ENCODE measurements at places on chromosomes 13 and 19. TPM values are rescaled to one million over a fixed set of nuclear protein-coding genes. Genes with fewer than 3 reads are reported as not detected.
A peak's percentile ranks its signal among the peaks of the same experiment; 100 is the strongest.

GRCh38 chr13:94411747-94412146, 67.7 kb downstream of the DCT start:
- no peak overlapping the region for H3K4me3 ChIP-seq
- peaks cover 30% of the 10 kb centered on the region for H3K27me3 ChIP-seq
- DNase-seq: peak; percentile 15
- H3K4me1 ChIP-seq: peaks cover 6% of the 10 kb centered on the region
- H3K36me3 ChIP-seq: peaks cover 3% of the 10 kb centered on the region

- no peaks in the 10 kb centered on the region for H3K4me1 ChIP-seq
- no peaks in the 10 kb centered on the region for H3K27me3 ChIP-seq
- no peaks in the 10 kb centered on the region for H3K36me3 ChIP-seq
- H3K4me3 ChIP-seq: no peak overlapping the region
- no peak for DNase-seq
- no peak overlapping the region for H3K27ac ChIP-seq
These were observed 228.8 kb downstream of the PCDH9 start for GRCh38 chr13:67001363-67001762.

GRCh38 chr19:3538965-3539755, at the start of gene TEKTIP1:
TEKTIP1 (plus strand) TSS chr19:3539174; CDS start chr19:3539178, 4 bp downstream.
- H3K4me1 ChIP-seq: no peaks in the 10 kb centered on the region
- no peaks in the 10 kb centered on the region for H3K27me3 ChIP-seq
- peaks cover 21% of the 10 kb centered on the region for H3K36me3 ChIP-seq
- H3K27ac ChIP-seq: no peak within 1 kb of the TSS
- no peak for DNase-seq

GRCh38 chr19:38647966-38648768, 718 bp downstream of the ACTN4 start:
- no peaks in the 10 kb centered on the region for H3K27me3 ChIP-seq
- DNase-seq: no peak
- H3K4me3 ChIP-seq: peak overlapping the region; percentile 94
- H3K36me3 ChIP-seq: peaks cover 4% of the 10 kb centered on the region
- peak overlapping the region; percentile 53 for H3K27ac ChIP-seq

GRCh38 chr13:75326173-75327134, 155.5 kb downstream of the TBC1D4 start:
- H3K4me3 ChIP-seq: peak overlapping the region; percentile 89
- H3K36me3 ChIP-seq: peaks cover 1% of the 10 kb centered on the region
- peak overlapping the region; percentile 95 for H3K27ac ChIP-seq

GRCh38 chr13:90047600-90047999, 1299.9 kb upstream of the MIR17HG start:
- H3K36me3 ChIP-seq: no peaks in the 10 kb centered on the region
- no peaks in the 10 kb centered on the region for H3K4me1 ChIP-seq
- DNase-seq: no peak
- H3K4me3 ChIP-seq: no peak overlapping the region
- H3K27ac ChIP-seq: no peak overlapping the region

- no peaks in the 10 kb centered on the region for H3K4me1 ChIP-seq
- H3K27me3 ChIP-seq: no peaks in the 10 kb centered on the region
- H3K27ac ChIP-seq: no peak overlapping the region
- H3K36me3 ChIP-seq: peaks cover 70% of the 10 kb centered on the region
- no peak overlapping the region for H3K4me3 ChIP-seq
These were observed 27.7 kb downstream of the ZNF461 start for GRCh38 chr19:36638862-36639510.

- no peak overlapping the region for H3K27ac ChIP-seq
- peaks cover 34% of the 10 kb centered on the region for H3K36me3 ChIP-seq
- no peaks in the 10 kb centered on the region for H3K27me3 ChIP-seq
These were observed 14.8 kb downstream of the SMIM7 start for GRCh38 chr19:16645140-16645539.

DNA sequence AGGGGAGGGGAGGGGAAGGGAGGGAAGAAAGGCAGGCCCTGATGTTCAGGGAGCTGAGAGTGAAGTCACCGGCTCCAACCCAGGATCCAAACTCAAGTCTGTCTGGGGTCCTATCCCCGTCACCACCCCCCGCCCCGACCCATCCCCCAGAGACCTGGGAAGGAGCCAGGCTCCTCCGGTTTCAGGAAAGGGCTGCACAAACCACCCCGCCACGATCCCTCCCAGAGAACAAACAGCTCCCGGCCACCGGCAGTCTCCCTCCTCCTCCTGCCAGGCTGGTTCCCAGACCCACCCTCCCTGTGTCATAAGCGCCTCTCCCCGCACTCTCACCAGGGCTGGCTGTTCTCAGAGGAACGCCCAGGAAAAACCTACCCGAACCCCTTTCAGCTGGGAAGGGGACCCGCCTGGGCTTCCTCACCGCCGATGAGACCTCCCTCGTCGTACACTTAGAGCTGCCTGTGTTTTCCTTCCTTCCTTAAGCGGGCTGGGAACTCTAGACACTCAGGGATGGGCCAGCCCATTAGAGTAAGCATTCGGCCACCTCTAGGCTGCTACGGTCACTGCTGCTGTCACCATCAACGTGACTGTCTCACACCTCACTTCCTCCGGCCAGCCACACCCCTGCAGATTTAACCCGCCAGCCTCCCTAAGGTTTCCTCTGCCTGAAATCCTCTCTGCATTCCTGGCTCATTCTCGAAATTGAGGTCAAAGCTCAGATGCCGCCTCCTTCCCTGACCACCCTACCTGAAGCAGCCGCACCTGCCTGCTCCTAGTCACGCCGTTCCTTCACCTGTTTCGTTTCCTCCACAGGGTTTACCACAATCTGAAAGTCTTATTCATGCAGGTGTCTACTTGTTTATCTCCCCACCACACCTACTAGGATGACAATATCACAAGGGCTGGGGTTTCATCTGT, 6.3 kb upstream of the RDH13 start:
- H3K4me3 ChIP-seq: no peak overlapping the region
- H3K27me3 ChIP-seq: peaks cover 53% of the 10 kb centered on the region
- DNase-seq: no peak
- H3K27ac ChIP-seq: no peak overlapping the region

DNA sequence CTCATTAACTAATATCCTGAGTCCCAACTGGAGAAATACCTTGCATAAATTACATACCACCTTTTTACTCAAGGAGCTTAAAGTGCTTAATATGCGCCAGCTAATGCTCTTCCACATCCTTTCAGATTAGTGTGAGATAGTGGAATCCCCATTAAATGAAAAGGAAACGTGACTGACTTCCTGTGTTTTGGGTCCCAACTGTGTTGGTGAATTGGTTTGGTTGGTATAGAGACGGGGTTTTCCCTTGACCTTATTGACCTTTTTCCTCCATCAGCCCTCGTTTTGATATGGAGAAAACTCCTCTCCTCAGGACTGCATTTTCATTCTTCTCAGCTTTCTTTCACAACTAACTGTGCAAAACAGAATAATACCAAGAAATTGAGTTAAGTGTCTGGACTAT, 163.5 kb downstream of the PAN3 start:
- H3K36me3 ChIP-seq: no peaks in the 10 kb centered on the region
- H3K27me3 ChIP-seq: no peaks in the 10 kb centered on the region

- peak overlapping the region; percentile 90 for H3K27ac ChIP-seq
- no peaks in the 10 kb centered on the region for H3K27me3 ChIP-seq
- DNase-seq: peak; percentile 65
- peaks cover 78% of the 10 kb centered on the region for H3K4me1 ChIP-seq
- peaks cover 37% of the 10 kb centered on the region for H3K36me3 ChIP-seq
These were observed 21.8 kb downstream of the NOSIP start for GRCh38 chr19:49558591-49558990.

- no peaks in the 10 kb centered on the region for H3K27me3 ChIP-seq
- H3K4me1 ChIP-seq: peaks cover 4% of the 10 kb centered on the region
- no peaks in the 10 kb centered on the region for H3K36me3 ChIP-seq
- DNase-seq: no peak
These were observed 33.6 kb downstream of the TSHZ3 start for GRCh38 chr19:31315652-31316051.

DNA sequence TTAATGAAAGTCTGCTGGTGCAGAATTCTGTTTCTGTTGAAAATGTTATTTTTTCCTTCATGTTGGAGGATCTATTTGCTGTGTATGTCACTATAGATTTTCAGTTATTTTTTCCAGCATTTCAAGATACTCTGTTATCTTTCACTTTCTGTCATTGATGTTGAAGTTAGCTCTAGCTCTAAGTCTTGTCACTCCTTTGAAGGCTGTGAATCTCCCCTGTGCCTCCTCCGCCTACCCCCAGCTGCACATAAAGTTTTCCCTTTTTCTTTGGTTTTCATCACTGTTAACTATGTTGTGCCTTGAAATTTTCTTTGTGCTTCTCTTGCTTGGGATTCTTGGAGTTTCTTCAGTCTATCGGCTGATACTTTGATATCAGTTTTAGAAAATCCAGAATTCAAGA, 20.8 kb downstream of the URI1 start:
- H3K4me3 ChIP-seq: no peak overlapping the region
- H3K4me1 ChIP-seq: peaks cover 73% of the 10 kb centered on the region
- H3K36me3 ChIP-seq: peaks cover 3% of the 10 kb centered on the region

DNA sequence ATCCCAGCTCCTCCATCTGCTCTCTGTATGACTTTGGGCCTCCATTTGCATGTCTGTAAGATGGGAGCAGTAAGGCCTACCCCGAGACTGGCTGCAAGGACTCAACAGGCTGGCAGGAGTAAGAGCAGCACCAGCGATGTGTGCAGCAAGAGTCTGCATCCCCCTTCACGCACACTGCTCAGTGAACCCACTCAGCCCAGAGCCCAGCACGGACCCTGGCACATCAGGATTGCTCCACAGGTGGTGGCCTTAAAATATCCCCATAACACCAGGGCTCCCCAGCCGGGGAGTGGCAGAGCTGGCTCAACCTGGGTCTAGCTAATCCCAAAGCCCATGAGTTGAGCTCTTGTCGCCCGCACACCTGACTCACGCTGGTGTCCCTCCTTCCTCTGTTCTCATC, 23.4 kb downstream of the VRK3 start:
- DNase-seq: no peak
- H3K27ac ChIP-seq: no peak overlapping the region
- no peaks in the 10 kb centered on the region for H3K27me3 ChIP-seq
- no peak overlapping the region for H3K4me3 ChIP-seq

DNA sequence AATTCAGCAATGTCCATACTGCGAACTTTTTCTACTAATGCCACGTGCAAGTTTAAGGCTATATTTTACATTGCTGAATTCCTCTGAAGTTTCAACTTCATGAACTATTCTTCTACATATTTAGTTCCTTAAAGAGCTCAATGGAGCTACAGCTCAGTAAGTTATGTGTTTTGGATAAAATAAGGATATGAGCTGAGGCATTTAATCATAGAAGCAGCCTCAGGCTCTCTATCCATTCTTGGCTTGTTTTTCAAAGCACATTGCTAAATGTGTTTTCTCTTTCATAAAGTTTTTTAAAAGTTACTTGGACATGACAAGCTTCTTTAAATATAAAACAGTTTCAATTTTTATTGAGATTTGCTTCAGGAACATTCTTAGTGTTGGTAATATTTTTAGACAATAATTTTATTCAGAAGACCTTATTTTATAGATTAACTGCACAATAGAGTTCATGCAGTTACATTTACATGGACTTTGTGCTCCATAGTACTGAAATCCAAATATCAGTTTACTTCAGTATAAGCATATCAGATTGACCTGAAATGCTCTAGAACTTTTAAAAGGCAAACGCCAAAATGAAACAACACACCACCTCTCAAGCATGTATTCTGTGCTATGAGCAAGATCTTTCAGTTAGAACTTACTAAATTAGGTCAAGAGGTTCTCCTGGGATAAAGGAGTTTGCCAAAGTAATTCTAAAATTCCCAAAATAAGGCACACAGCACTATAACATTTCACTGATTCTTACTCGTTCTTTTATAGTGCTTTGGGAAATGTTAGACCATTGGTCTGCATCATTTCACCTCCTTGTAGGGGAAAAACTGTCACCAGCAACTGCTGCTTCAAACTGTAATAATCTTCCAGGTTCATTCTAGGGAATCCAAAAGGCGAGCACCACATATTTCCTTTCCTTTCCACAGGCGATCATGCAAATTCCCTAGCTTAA, 275.5 kb downstream of the ENOX1 start:
- H3K4me1 ChIP-seq: no peaks in the 10 kb centered on the region
- H3K4me3 ChIP-seq: no peak overlapping the region

DNA sequence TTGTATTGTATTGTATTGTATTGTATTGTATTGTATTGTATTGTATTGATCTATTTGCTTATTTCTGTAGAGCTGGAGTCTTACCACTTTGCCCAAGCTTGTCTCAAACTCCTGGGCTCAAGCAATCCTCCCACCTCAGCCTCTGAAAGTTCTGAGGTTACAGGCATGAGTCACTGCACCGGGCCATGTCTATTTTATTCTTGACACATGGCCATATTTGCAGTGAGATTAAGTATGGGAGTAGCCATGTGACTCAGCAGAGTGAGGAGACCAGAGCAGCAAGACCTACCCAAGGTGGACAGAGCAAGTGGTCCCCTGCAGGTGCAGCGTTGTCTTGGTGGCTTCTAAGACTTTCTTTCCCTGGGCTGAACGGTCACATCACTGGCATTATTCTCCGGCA, 49.1 kb upstream of the UBAC2 start:
- no peak overlapping the region for H3K4me3 ChIP-seq
- DNase-seq: peak; percentile 50
- no peak overlapping the region for H3K27ac ChIP-seq
- H3K4me1 ChIP-seq: peaks cover 11% of the 10 kb centered on the region
- no peaks in the 10 kb centered on the region for H3K36me3 ChIP-seq

GRCh38 chr13:35530581-35530980, 54.1 kb upstream of the MAB21L1 start:
- no peak overlapping the region for H3K4me3 ChIP-seq
- no peaks in the 10 kb centered on the region for H3K27me3 ChIP-seq
- no peak overlapping the region for H3K27ac ChIP-seq
- H3K36me3 ChIP-seq: no peaks in the 10 kb centered on the region
- DNase-seq: no peak

DNA sequence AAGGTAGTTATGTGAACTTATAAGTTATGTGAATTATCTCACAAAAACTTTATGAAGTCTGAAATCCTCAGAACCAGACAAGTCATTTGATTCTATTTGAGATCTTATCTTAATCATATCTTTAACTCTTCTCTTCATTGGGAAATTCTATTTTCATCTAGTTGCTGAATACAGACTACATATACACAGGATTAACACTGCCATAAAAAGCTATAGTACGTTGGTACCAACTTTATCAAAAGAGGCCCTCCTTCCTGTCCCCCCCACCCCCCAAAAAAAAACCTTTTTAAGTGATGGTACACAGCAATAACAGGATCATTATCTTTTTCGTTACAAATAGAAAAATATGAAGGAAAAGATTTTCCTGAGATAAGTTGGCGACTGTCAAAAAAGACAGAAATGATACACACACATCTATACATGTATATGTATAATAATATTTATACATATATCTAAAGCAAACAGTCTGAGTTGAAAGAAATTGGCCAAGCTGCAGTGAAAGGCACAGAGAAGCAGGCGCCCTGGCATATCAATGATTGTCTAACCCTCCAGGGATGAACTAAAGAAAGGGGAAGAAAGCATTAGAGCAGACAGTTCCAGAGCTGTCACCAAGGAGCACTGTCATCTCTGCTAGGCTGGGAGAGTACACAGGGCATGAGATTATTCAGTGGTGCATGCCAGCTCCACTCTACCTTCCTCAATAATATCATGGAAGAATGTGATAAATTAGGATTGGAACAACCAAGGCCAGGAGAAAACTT, 116.7 kb downstream of the KLF12 start:
- DNase-seq: no peak
- H3K36me3 ChIP-seq: peaks cover 14% of the 10 kb centered on the region
- no peak overlapping the region for H3K4me3 ChIP-seq
- no peaks in the 10 kb centered on the region for H3K27me3 ChIP-seq
- H3K27ac ChIP-seq: no peak overlapping the region
- peaks cover 48% of the 10 kb centered on the region for H3K4me1 ChIP-seq

The MUC16 gene
- total RNA-seq: not detected

The TMEM86B gene
- total RNA-seq: 6.5 TPM

The ZGLP1 gene
- total RNA-seq: 0.85 TPM

The KLK2 gene
- not detected for total RNA-seq

The CYP4F11 gene
- total RNA-seq: not detected

The IL12RB1 gene
- 22.6 TPM for total RNA-seq

The FXYD1 gene
- 2.8 TPM for total RNA-seq

Data from activated CD4-positive, alpha-beta memory T cell treated with anti-CD3 and anti-CD28 coated beads for 36 hours (primary cell).